ENCODE measurements at places on chromosomes 16 and 17. TPM values are rescaled to one million over a fixed set of nuclear protein-coding genes. Genes with fewer than 3 reads are reported as not detected.

DNA sequence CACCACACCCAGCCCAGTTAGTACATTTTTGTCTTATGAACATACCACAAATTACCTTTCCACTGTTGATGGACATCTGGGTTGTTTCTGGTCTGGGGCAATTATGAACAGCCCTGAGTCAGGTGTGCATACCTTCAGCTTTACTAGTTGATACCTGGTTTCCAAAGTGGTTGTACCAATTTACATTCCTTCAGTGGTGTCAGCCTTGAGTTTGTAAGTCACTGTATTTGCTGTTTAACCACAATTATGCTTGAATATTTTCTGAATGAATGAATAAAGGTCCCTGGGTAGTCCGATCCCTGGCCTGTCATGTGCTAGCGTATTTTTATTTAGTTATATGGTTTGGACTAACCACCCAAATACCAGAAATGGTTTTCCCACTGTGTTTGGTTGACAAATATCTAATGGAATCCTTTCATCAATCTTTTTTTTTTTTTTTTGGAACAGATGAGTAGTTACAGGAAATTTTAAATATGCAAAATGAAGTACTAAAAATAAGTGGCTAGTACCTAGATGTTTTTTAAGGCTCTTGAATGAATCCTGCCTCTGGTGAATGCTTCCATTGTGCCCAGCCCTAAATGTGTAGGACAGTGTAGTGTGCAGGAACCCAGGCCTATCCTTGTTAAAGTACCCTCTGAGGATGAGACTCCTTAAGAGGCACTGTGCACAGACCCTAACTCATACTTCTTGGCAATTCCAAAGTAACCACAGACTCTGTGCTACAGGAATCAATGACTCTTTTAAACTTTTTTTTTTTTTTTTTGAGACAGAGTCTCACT, 3.7 kb downstream of the DUSP14 start:
- no peak for DNase-seq

GRCh38 chr16:69775563-69775962, 13.4 kb downstream of the WWP2 start:
- no peak for DNase-seq

GRCh38 chr17:9342225-9342624, 233.4 kb downstream of the STX8 start:
- no peak for DNase-seq

NEURL4 gene
- total RNA-seq: 32.8 TPM

CTF1 gene
- total RNA-seq: 2.6 TPM

All from thyroid gland (tissue), 4 donors.